ENCODE measurements at places on chromosomes 2 and 18. TPM values are rescaled to one million over a fixed set of nuclear protein-coding genes. Genes with fewer than 3 reads are reported as not detected.

The SETBP1 gene
- 4.4 TPM for total RNA-seq

The MAPRE2 gene
- total RNA-seq: 48.6 TPM

DNA sequence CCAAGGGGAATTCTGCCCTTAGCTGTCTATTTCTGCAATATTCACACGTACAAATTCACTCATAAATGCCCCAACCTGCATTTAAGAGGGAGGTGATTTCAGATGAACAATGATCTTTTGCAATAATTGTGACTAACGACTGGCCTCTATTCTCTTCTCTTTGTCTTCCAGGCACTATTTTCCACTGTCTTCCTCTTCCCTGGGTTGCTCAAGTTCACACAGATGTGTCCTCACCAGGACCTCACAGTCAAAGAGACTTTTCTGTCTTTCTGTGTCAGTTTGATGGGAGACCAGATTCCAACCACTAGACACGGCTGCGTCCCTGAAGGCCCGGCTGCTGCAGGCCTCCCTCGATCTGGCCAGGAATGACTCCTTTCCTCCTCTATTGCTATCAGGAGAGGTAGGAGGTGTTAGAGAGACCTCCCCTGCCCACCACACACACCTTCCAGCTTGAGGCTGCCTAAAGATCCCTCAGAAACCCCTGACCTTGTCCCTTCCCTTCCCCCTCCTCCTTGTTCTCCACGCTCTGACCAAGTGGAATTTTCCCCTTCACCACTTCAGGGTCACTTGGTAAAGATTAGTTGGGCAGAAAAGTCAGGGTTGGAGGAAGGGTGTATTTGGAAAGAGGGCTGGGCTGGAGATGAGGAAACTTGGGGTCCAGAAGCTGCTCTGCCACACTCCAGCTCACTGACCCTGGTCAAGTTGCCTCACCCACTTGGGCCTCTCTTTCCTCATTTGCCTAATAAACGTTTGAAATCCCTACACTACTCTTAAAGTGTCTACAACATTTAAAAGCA lies 109.2 kb upstream of the COPS8 start:
- no peak overlapping the region for H3K4me3 ChIP-seq
- H3K27me3 ChIP-seq: peaks cover 14% of the 10 kb centered on the region
- H3K4me1 ChIP-seq: no peaks in the 10 kb centered on the region
- H3K27ac ChIP-seq: no peak overlapping the region
- DNase-seq: no peak

- H3K36me3 ChIP-seq: no peaks in the 10 kb centered on the region
- H3K27ac ChIP-seq: no peak overlapping the region
- DNase-seq: peak; percentile 82
Observed at GRCh38 chr2:176454893-176455815, 185.9 kb downstream of the MTX2 start.

DNA sequence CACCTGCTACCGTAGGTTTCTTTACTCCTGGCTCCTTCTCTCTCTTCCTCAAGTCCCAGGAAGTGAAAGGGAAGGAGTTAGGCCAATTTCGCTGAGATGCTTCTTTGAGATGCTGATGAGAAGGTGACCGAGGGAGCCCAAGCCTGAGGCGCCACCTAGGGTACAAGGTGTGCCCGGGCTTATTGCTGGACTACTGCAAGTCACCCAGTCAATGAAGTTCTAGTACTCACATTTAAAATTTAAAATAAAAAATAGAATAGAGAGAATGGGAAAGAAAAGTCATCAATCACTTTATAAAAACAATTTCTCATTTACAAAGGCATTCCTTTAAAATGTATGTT lies 45.3 kb downstream of the ACAA2 start:
- peaks cover 4% of the 10 kb centered on the region for H3K27me3 ChIP-seq
- H3K36me3 ChIP-seq: no peaks in the 10 kb centered on the region
- H3K27ac ChIP-seq: no peak overlapping the region

GRCh38 chr2:70974592-70974991 lies 3.8 kb upstream of the ANKRD53 start:
- H3K27ac ChIP-seq: no peak overlapping the region
- peaks cover 17% of the 10 kb centered on the region for H3K4me1 ChIP-seq
- no peak for DNase-seq
- H3K27me3 ChIP-seq: peaks cover 20% of the 10 kb centered on the region
- no peak overlapping the region for H3K4me3 ChIP-seq
- peaks cover 3% of the 10 kb centered on the region for H3K36me3 ChIP-seq

Measured in activated CD4-positive, alpha-beta T cell treated with anti-CD3 and anti-CD28 coated beads, Interleukin-2, amount 10 ng/mL, durations not matched to agents 7 days and 5 days (primary cell).